ENCODE measurements at places on chromosomes 3 and 15. TPM values are rescaled to one million over a fixed set of nuclear protein-coding genes. Genes with fewer than 3 reads are reported as not detected.
A peak's percentile ranks its signal among the peaks of the same experiment; 100 is the strongest.

DNA sequence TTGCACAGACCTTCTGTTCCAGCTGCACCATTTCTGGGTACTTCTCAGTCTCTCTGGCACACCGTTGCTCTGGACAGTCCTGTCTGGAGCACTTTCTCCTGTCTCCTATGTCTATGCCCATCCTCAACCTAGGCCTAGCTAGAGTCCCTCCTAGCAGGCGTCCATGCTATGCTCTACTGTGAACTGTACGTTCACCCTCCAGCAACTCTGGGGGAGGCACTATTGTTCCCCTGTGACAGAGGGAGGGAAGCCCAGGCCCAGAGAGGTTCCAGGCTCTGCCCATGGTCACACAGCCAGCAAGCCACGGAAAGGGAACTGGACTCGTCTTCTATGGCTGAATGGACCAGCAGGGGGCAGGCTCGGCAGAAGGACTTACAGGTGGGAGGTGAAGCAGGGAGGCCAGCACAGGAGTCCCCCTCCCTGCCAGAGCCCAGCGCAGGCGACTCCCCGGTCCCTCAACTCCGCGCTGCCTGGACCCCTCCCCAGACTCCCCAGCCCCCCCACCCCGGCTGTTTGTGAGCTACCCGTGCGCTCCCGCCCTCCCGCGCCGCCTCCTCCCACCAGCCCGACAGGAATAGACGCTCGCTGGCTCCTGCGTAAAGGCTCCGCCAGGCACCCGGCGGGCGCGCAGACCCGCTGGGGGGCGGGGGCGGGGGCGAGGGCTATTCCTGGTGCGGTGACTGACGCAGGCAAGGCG lies 1.7 kb upstream of the LINGO1 start:
- H3K4me1 ChIP-seq = peaks cover 19% of the 10 kb centered on the region
- no peak overlapping the region for H3K27ac ChIP-seq

ZMYND10 gene
- total RNA-seq = 0.56 TPM

TEX55 gene
- total RNA-seq = not detected

DNA sequence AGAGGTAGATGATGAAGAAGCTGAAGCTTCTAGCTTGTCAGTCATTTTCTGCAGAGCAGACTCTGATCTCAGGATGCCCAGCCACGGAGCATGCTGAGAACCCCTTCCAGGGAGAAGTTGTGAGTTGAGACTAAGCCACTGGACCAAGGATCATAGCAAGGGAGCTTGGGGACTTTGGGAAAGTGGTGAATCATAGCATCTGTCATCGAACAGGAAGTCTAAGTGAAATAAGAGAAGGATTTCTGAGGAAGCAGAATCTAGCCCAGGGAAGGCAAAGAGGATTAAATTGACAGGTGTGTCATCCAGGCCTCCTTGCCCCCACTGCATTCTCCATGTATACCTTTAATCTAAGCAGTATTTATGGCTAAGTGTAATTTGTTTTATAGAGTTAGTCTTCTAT lies 71.8 kb upstream of the TMEM108 start:
- H3K36me3 ChIP-seq = no peaks in the 10 kb centered on the region
- H3K4me3 ChIP-seq = no peak overlapping the region
- no peaks in the 10 kb centered on the region for H3K4me1 ChIP-seq
- H3K27me3 ChIP-seq = no peaks in the 10 kb centered on the region

DNA sequence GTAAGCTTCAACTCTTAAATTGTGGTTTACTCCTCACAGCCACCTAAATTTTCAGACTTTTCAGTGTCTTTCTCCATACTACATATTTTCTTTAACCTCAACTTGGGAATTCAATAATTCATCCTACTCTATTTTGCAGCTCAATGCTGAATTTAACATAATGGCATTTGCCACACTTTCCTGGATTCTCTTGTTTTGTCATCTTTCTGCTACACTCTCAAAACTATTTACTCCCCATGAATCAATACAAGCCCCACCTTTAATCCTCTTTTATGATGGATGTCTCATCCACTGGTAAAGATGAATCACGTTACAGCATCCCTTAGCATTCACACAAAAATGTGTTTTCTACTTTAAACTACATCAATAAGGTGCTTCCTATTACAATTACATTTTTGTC lies 19.6 kb upstream of the CHMP2B start:
- DNase-seq = no peak
- H3K4me1 ChIP-seq = no peaks in the 10 kb centered on the region
- H3K27ac ChIP-seq = no peak overlapping the region
- no peak overlapping the region for H3K4me3 ChIP-seq
- H3K36me3 ChIP-seq = no peaks in the 10 kb centered on the region
- no peaks in the 10 kb centered on the region for H3K27me3 ChIP-seq

DNA sequence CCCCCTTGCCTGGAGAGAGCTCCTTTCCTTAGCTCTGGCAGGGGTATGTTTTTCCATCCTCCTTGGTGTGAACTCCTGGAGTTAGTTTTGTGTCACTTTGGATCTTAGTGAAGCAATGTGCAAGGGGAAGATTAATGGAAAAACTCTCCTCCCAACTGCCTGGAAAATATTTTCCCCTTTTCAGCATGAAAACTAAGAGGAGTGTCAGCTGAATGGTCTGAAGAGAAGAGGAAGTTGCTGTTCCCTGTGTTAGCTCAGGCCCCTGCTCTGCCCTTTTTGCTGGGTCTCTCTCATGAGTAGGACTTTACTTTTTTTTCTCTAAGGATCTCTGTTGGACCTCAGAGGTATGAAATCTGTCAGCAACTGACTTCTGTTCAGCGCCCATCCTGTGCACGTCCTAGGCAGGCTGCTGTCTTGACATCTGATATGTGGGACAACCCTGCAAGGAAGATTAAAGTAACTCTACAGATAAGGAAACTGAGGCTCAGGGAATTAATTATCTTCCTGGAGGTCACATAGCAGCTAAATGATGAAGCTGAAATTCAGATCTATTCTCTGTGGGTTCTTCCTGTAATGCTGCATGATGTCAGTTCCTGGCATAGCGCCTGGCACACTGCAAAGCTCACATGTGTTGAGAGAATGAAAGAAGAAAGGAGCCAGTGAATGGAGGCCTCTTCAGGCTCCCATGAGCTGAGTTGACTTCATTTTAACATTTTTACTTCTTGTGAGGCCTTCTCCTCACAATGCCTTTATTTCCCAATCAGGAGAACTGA lies 109.7 kb upstream of the GALNT15 start:
- no peak overlapping the region for H3K4me3 ChIP-seq
- DNase-seq = peak; percentile 96

- H3K27me3 ChIP-seq = no peaks in the 10 kb centered on the region
- H3K4me1 ChIP-seq = peaks cover 16% of the 10 kb centered on the region
- peak; percentile 37 for DNase-seq
- H3K27ac ChIP-seq = peak overlapping the region; percentile 95
- peak overlapping the region; percentile 60 for H3K4me3 ChIP-seq
Observed at GRCh38 chr3:119240101-119240590, 532 bp downstream of the B4GALT4 start.

DNA sequence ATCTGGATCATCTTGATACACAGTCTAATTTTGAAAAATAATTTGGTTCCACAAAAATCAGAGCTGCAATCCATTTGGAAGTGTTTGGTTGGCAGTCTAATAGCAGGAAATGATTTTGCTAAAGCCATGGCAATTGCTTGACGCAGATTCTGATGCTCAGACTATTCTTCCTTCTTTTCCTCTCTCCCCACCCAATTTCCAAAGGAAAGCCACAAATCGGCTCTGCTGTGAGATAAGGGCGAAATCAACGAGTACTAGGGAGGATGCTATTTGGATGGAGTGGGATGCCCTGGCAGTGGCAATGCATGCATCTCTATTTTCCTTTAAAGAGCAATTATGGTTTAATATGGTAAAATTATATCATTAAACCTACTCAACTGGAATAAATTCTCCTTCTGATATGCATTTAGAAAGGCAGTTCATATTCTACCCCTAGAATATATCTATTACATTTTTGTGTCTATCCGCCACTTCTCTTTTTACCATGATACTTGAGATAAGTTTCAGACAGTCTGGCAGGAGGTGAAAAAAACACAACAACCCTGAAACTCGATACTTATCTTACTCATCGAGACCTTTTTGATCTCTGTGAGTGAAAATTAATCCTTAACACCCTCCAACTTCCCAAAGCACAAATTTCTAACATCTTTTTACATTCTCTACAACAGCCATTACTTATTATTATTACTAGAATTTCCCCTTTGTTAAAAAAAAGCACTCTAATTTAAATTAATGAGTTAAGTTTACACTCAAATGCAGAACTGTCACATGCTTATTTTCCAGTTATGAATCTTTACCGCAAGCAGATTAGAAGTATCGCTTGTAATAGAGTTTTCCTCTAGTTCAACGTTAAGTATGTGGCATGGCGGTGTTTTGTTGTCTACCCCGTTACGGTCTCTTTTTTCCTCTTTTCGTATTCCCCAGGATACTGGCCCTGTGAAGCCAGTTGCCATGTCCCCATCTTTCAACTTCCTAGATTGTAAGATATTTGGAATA lies 433.3 kb downstream of the FOXP1 start:
- DNase-seq = no peak
- H3K4me1 ChIP-seq = peaks cover 23% of the 10 kb centered on the region
- no peaks in the 10 kb centered on the region for H3K36me3 ChIP-seq
- H3K27ac ChIP-seq = no peak overlapping the region

SV2B gene
- not detected for total RNA-seq

DNA sequence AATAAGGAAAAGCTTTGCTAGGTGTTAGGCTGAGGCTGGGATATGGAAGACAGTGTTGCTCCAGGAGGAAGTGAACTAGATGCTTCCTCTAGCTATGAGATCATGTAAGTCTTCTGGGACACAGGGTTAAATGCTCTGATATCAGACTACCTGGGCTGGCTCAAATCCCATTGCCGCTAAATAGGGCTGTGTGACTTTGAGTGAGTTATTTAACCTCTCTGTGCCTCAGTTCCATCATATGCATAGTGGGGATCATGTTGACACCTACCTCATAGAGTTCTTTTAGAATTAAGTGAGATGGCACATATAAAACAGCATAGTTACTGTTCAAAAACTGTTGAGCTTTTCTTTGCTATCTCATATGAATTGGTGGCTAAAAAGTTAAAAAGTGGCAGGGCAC lies 12.6 kb downstream of the RPLP1 start:
- no peak overlapping the region for H3K4me3 ChIP-seq
- no peak overlapping the region for H3K27ac ChIP-seq
- H3K36me3 ChIP-seq = no peaks in the 10 kb centered on the region
- H3K27me3 ChIP-seq = no peaks in the 10 kb centered on the region
- no peak for DNase-seq
- peaks cover 10% of the 10 kb centered on the region for H3K4me1 ChIP-seq

GCNT3 gene
- not detected for total RNA-seq

ROBO2 gene
- total RNA-seq = 47.1 TPM

PPM1L gene
- 13.5 TPM for total RNA-seq

DNA sequence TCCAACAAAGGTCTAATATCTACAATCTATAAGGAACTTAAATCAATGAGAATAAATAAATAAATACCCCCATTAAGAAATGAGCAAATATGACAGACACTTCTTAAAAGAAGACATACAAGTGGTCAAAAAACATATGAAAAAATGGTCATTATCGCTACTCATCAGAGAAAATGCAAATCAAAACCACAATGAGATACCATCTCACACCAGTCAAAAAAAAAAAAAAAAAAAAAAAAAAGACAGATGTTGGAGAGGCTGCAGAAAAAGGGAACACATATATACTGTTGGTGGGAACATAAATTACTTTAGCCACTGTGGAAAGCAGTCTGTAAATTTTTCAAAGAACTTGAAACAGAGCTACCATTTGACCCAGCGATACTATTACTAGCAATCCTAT lies 31.6 kb upstream of the OR5H6 start:
- H3K27me3 ChIP-seq = no peaks in the 10 kb centered on the region
- no peaks in the 10 kb centered on the region for H3K4me1 ChIP-seq
- DNase-seq = no peak
- no peaks in the 10 kb centered on the region for H3K36me3 ChIP-seq
- no peak overlapping the region for H3K27ac ChIP-seq

All from cardiac muscle cell (in vitro differentiated cells and primary cell).